Coronary artery (tissue), 2 donors: ENCODE measurements at places on chromosomes 16 and 17.

DNA sequence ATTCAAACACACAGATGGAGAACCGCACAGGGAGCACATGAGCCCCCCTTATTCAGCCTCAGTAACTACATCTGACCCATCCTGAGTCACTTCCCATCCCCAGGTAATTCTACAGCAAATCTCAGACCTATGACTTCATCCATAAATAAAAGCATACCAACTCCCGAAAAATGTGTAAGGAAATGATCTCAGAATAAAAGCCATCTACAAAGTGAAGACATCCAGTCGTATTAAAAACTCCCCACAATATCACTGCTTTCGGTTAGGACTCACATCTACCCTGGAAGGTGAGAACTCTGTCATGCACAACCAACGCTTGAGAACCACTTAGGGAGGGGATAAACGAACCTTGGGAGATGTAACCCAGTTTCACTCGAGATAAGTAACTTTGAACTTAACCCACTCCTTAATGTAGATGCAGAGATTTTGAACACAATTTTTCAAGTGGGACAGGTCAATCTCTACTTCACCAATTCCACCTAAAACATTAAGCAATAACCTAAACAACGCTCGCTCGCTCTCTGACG lies 1.3 kb downstream of the USP36 start:
- no peak for DNase-seq

- no peak for DNase-seq
These were observed 206.7 kb downstream of the RPTOR start for GRCh38 chr17:80751070-80751945.

DNA sequence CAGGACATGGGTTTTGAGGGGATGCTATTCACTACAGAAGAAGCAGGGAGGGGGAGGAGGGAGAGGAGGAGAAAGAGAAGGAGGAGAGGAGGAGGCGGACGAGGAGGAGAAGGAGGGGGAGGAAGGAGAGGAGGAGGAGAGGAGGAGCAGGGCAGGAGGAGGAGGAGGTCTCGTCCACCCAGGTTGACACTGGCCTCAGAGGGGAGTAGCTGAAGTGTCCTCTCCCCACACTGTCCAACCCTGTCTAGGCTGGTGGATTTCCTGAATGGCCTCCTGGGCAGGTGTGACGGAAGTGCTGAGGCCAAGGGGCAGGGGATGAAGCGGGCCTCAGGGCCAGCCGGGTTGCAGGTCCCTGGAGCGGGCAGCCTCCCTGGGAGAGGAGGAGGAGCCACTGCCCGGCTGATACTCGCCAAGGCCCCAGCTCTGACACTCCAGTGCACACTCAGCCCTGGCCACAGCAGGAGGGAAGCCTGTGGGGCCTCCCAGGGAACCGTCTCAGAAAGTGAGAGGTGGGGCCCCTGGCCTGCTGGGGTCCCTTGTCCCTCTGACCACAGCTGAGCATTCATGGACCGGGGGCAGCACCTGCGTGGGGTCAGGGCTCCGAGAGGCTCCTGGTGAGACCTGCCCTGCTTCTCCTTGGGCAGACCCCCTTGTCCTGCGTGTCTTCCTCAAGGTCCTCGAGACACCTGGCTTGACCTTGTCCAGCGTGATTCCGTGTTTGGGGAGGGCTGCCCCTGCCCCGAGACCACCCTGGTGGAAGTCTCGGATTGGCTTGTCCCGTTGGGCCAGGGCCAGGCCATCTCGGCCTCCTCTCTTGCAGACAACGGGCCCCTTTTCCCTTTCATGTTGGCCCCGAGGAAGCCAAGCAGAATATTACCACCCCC lies 200.6 kb upstream of the CIBAR2 start:
- DNase-seq: no peak

- DNase-seq: no peak
These were observed 83.3 kb downstream of the ABHD15 start for GRCh38 chr17:29483503-29483902.

DNA sequence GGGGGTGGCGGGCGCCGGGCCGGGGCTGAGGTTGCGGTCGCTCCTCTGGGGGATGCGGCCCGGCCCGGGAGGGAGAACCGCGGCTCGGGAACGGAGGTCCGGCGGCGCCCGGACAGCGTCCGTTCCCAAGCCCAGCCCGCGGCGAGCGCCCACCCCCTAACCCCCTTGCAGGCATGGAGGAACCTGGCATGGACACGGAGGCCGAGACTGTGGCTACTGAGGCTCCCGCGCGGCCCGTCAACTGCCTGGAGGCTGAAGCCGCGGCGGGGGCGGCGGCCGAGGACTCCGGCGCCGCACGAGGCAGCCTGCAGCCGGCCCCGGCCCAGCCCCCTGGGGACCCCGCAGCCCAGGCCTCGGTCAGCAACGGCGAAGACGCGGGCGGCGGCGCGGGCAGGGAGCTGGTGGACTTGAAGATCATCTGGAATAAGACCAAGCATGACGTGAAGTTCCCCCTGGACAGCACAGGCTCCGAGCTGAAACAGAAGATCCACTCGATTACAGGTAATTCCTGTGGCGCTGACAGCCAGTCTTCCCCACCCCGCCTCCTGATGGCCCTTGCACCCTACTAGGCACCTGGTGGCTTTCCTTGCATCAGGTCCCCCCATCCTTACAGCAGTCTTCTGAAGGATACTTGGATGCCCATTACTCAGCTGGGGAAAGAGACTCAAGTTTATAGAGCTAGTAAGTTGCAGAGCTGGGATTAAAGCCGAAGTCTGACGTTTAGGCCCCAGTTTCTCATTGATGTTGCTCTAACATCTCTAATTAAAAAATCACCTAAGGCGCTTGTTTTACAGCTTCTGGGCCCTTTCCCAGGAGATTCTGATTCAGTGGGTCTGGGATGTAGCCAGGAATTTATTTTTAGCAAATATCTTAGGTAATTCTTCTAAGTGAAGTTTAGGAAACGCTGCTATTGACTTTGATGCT lies 514 bp downstream of the UBFD1 start:
- DNase-seq: peak; percentile 75

GRCh38 chr16:53949715-53950410 lies 245.9 kb downstream of the FTO start:
- no peak for DNase-seq

DNA sequence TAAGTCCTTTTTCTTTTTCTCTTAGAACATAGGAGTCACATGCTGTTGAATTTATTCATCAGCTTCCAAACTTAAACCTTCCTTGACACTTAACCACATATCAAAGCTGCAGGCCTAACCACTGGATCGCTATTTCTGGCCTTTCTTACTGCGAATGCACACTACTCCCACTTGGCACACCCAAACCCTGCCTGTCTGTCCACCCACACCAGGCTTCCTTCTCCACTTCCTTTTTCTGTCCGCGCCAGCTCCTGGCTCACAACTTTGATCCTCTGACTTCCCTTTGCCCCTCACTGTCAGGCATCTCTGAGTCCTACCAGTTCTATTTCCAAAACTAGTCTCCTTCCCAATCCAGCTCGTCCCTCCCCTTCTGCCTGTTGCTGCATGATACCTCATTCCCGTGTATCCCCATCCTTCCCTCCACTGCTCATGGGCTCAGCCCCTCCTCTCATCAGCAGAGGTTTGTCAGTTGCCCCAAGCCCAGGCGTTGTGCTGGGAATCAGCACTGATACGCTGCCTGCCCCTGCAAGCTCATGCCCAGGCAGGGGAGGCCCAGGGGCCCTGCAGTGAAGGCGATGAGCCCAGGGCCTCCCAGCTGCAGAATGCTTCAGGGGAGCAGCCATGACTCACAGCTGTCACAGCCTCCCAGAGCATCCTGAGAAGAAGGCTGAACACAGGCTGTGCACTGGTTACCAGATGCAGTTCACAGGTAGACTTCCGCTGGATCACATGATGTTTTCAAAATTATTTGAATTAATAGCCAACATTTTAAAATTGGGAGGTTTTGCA lies 179.8 kb downstream of the KATNIP start:
- DNase-seq: no peak

- DNase-seq: no peak
These were observed 14.2 kb upstream of the MARCHF10 start for GRCh38 chr17:62822080-62822904.

- no peak for DNase-seq
These were observed 68.7 kb downstream of the TTC19 start for GRCh38 chr17:16068323-16068722.

DNA sequence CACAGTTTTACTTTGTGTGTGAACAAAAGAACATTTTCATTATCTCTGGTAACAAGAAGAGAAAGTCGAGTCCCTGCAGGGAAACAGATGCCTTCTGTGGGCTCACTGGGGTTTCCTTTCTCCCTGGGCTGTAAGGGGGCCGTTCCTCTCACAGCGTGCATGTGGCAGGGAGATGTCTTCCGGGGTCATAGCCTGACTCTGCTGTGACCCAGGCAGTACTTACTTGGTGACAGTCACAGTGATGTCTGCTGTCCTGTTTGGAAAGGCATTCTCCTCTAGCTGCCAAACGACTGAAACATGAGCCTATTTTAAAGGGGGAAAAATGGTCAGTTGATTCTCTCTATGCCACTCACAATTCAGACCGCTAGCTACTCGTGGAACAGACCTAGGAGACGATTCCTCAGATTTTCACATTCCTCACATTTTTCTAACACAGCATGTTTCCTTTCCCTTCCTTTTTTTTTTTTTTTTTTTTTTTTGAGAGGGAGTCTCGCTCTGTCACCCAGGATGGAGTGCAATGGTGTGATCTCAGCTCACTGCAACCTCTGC lies 7.3 kb downstream of the HASPIN start:
- no peak for DNase-seq

- no peak for DNase-seq
These were observed 89.2 kb downstream of the MAP2K6 start for GRCh38 chr17:69503711-69504110.

- no peak for DNase-seq
These were observed 87.8 kb downstream of the CRISPLD2 start for GRCh38 chr16:84907575-84907974.

- no peak for DNase-seq
These were observed 123.3 kb upstream of the NACA2 start for GRCh38 chr17:61714300-61714699.

DNA sequence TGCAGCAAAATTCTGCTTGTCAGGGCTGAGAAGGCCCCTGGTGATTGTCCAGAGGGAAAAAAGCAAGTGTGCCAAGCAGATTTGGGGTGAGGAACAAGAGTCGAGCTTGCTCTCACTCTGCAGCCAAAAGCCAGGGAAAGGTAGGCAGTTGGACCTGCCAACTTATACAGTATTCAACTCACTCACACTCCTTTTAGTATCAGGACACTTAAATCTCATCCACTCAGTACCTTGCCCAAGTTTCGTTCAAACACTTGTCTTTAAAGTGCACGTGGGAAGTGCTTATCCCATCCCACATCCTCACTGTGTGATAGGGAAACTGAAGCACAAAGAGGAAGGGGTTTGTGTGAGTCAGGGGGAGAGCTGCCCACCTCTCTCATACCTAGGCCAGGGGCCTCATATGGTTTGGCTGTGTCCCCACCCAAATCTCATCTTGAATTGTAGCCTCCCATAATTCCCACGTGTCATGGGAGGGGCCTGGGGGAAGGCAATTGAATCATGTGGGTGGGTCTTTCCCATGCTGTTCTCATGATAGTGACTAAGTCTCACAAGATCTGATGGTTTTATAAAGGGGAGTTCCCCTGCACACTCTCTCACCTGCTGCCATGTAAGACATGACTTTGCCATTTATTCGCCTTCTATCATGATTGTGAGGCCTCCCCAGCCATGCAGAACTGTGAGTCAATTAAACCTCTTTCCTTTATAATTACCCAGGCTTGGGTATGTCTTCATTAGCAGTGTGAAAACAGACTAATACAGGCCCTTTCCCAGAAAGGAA lies 25.6 kb upstream of the CES5A start:
- DNase-seq: peak; percentile 16

DNA sequence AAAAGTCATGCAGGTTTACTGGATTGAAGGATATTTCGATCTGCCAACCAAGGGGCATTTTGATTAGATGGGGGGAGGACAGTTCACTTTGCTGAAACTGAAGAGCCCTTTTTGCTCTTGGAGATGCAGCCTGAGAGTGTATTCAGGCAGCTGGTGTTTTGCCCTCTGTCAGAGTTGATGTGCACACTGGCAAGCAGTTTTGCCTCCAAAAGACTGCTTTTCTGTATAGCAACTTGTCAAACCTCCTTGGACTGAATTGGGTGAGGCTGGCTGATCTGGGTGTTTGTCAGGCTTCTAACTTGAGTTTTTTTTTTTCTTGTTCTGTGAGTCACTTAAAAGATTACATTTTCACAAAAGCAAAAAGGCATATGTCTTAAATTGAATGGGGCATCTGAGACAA lies 22.6 kb upstream of the ANKFN1 start:
- no peak for DNase-seq

DNA sequence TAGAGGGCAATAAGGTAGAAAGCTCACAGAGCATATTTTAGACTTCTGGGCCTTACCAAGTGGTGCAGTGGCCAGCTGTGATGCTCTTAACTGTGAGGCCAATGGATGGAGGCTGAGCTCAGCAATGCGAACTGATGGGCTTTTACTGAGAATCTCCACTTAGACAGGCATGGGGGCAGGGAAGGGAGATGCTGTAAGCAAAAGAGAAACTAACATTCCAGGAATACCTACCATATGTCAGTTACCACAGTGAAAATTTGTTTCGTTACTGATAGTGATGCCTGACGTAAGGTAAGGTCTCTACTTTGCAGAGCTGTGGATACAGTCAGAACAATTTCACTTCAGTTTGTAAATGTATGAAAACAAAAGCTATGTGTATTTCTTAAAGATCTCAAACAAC lies 250.6 kb upstream of the ZFHX3 start:
- no peak for DNase-seq

DNA sequence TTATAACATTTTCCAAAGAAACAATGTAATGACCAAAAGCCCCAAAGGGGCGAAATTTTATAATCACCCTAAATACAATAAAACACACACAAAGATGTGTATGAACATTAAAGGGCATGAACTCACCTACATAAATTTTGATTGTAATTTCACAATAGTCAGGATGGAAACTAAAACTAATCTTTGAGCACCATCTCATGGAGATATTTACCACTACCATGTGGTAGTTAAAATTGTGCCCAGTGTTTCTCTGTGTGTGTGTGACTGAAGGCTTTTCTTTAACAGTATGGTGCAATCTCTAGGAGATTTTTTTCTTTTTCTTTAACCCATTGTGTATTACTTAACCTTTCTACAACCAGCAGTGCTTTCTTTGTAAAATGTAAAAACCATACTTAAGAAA lies 19.7 kb upstream of the MEIOC start:
- no peak for DNase-seq

GRCh38 chr16:13999895-14000425 lies 71.2 kb upstream of the MRTFB start:
- peak; percentile 55 for DNase-seq
